ENCODE measurements at places on chromosomes 3 and 15. TPM values are rescaled to one million over a fixed set of nuclear protein-coding genes. Genes with fewer than 3 reads are reported as not detected.

GRCh38 chr3:150315721-150316120, 92.4 kb upstream of the TSC22D2 start:
- H3K4me3 ChIP-seq, result no peak overlapping the region
- peaks cover 37% of the 10 kb centered on the region for H3K4me1 ChIP-seq
- peak overlapping the region; percentile 51 for H3K27ac ChIP-seq
- no peaks in the 10 kb centered on the region for H3K36me3 ChIP-seq
- no peaks in the 10 kb centered on the region for H3K27me3 ChIP-seq

- peak overlapping the region; percentile 89 for H3K4me3 ChIP-seq
- H3K36me3 ChIP-seq, result peaks cover 19% of the 10 kb centered on the region
- H3K27ac ChIP-seq, result peak overlapping the region; percentile 86
These were observed 729 bp upstream of the ZBTB11 start for GRCh38 chr3:101677436-101678286.

DNA sequence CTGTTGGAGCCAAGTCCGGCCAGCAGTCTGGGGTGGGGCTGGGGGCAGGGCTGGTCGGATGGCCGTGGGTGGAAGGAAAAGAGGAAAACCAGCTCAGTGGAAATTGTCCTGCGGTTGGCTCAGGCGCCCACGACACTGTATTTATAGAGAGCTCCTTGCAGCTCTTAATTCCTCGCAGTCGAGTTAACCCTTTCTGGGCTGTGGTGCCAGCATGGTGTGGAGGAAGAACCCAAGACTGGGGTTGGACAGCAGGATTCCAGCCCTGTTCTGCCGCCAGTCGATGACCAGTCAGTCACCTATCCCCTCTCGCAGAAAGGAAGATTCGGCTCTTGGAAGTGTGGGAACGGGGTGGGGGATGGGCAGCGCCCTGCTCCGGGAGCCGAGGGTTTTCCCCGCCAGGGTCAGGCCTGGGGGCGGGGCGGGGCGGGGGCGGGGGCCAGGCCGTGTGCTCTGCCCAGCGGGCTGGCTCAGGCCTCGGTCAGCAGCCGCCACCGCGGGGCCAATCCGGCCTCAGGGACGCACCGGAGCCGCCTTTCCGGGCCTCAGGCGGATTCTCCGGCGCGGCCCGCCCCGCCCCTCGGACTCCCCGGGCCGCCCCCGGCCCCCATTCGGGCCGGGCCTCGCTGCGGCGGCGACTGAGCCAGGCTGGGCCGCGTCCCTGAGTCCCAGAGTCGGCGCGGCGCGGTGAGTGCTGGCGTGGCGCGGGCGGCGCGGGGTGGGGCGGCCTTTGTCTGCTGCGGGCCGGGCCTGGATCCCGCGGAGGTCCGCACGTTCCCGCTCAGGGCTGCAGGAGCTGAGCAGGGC, at the start of gene CD276:
TSS of gene CD276 (plus strand) at position 607 of the 804 bp plus-strand sequence. CDS start 15,257 bp downstream, outside the sequence.
- peaks cover 19% of the 10 kb centered on the region for H3K4me1 ChIP-seq
- peak within 1 kb of the TSS; percentile 90 for H3K27ac ChIP-seq
- no peak for DNase-seq
- H3K4me3 ChIP-seq, result peak within 1 kb of the TSS; percentile 87
- H3K36me3 ChIP-seq, result no peaks in the 10 kb centered on the region

The FBXW12 gene
- not detected for total RNA-seq

The SERPINI2 gene
- total RNA-seq, result not detected

DNA sequence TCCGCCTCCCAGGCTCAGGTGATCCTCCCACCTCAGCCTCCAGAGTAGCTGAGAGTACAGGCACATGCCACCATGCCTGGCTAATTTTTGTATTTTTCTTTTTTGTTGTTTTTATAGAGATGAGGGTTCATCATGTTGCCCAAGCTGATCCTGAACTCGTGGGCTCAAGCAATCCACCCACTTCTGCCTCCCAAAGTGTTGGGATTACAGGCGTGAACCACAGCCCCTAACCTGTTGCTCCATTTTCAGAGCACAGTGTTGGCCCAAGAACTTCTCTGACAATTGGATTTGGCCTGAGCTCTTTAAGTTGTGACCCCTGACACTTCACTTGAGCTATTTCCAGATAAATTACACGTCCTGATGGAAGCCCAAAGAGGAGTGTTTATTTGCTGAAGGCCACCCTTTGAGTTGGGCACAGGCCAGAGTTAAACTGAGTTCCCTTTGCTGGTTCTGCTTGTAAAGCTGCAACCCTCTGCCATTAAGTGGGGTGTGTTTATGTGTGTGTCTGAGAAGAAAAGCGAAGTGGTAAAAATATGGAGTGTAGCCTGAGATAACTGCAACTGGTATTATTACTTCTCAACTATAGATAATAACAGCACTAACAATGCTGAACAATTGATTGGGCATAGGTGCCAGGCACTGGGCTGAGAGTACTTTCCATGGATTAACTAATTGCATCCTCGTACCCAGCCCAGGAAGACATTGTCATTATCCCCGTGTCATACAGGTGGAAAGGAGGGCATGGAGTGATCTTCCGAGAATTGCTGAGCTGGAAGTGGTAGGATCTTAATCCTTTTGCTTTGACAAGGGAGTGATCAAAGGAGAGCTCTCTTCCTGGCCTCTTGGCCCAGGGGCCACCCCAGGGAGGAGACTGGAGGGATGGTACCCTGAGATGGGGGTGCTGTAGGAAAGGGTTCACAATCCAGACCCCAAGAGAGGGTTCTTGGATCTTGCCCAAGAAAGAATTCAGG, 91.5 kb upstream of the PROK2 start:
- H3K27ac ChIP-seq, result no peak overlapping the region
- no peak for DNase-seq
- H3K27me3 ChIP-seq, result 0 out of 2 replicates have a peak, but pooled peaks cover 2% of the 10 kb centered on the region
- no peaks in the 10 kb centered on the region for H3K36me3 ChIP-seq
- H3K4me3 ChIP-seq, result no peak overlapping the region

- no peaks in the 10 kb centered on the region for H3K36me3 ChIP-seq
- peak; percentile 36 for DNase-seq
- H3K4me1 ChIP-seq, result no peaks in the 10 kb centered on the region
- peaks cover 2% of the 10 kb centered on the region for H3K27me3 ChIP-seq
These were observed 8.8 kb upstream of the CPOX start for GRCh38 chr3:98602078-98602678.

The PPARG gene
- 88.1 TPM for total RNA-seq

The KNG1 gene
- 0.23 TPM for total RNA-seq

GRCh38 chr15:70525551-70525950, 237.8 kb downstream of the UACA start:
- DNase-seq, result no peak
- no peaks in the 10 kb centered on the region for H3K27me3 ChIP-seq
- H3K27ac ChIP-seq, result peak overlapping the region; percentile 68
- H3K36me3 ChIP-seq, result no peaks in the 10 kb centered on the region

DNA sequence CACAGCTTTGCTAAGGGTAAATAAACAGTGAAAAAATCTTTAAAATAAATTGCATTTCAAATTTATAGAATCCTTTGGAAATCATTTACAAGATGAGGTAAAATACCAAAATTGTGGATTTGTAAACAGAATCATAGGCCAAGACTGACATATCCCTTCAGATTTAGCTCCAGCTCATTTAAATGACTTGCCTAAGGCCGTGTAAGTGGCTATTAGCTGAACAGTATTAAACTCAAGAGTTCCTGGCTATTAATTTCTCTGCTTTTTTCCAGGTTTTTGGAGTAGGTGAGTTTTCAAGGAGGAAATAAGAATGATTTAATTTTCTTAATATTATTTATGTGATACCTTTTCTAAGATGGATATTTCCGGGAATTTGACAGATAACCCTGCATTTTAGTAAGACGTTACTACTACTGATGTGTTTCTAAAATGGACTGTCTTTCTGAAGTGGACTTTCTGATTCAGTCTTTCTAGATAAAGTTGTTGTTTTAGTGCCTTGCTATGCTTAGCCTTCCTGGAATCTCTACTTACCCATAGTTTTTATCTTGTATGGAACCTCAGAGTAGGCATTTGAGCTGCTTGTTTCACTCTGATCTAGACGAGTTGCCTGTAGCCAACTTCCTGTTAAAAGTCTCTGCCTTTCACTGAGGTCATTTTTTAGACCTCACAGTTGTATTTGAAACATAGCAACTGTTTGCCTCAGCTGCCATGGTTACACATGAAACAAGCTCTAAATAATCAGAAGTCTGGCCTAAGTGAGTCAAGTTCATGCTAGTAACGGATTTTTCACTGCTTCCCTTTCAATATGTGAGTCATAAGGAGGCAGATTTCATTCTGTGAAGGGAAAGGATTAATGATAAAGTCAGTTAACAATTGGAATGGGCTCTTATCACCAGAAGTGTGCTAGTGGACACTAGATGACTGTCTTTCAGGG, 127.0 kb downstream of the KLHL25 start:
- DNase-seq, result no peak
- no peaks in the 10 kb centered on the region for H3K27me3 ChIP-seq
- H3K4me1 ChIP-seq, result no peaks in the 10 kb centered on the region
- H3K4me3 ChIP-seq, result no peak overlapping the region
- no peak overlapping the region for H3K27ac ChIP-seq

- no peaks in the 10 kb centered on the region for H3K36me3 ChIP-seq
- H3K27ac ChIP-seq, result peak overlapping the region; percentile 69
- H3K4me3 ChIP-seq, result no peak overlapping the region
- peak; percentile 72 for DNase-seq
- peaks cover 22% of the 10 kb centered on the region for H3K4me1 ChIP-seq
These were observed 336.2 kb downstream of the ERC2 start for GRCh38 chr3:56131974-56132590.

DNA sequence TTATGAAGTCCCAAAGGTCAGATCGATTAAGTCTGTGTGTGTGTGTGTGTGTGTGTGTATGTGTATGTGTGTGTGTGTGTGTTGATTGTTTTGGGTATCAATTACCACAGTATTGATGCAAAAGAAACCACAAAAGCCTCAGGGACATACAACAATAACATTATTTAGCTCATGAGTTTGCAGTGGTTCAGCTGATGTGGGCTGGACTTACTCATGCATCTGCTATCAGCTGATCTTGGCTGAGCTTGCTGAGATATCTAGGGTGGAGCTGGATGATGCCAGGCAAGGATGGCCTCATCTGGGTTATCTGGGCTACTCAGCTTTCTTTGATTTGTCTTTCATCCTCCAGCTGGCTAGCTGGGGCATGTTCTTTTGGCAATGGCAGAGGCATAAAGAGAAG, 82.4 kb upstream of the PRR23C start:
- no peak overlapping the region for H3K4me3 ChIP-seq
- no peaks in the 10 kb centered on the region for H3K4me1 ChIP-seq
- no peaks in the 10 kb centered on the region for H3K27me3 ChIP-seq
- no peak overlapping the region for H3K27ac ChIP-seq

The ICE2 gene
- 66.2 TPM for total RNA-seq

The SLC9C1 gene
- total RNA-seq, result not detected

- DNase-seq, result no peak
- no peak overlapping the region for H3K27ac ChIP-seq
These were observed 35.4 kb upstream of the CBLB start for GRCh38 chr3:105904251-105904650.

- no peaks in the 10 kb centered on the region for H3K27me3 ChIP-seq
- H3K36me3 ChIP-seq, result no peaks in the 10 kb centered on the region
- no peaks in the 10 kb centered on the region for H3K4me1 ChIP-seq
- H3K4me3 ChIP-seq, result no peak overlapping the region
These were observed 76.5 kb downstream of the RPLP1 start for GRCh38 chr15:69529141-69529540.

The ZXDC gene
- 33.3 TPM for total RNA-seq

DNA sequence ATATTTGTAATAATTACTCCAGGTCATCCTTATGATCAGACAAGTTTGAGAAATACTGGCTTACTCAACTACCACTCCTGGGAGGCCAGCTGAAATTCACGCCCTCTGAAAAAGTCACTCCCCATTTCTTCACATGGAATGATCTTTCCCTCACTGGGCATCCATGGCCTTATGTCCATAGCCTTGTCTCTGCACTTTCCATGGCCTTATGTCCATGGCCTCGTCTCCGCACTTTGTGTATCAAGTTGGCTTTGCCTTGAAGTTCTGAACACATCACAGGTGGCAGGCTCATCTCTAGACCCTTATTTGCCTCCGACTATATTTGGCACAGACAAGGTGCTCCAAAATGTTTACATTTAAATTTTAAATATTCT, 58.1 kb upstream of the HACD2 start:
- DNase-seq, result no peak
- no peaks in the 10 kb centered on the region for H3K36me3 ChIP-seq
- no peak overlapping the region for H3K4me3 ChIP-seq
- H3K4me1 ChIP-seq, result no peaks in the 10 kb centered on the region

- H3K4me1 ChIP-seq, result no peaks in the 10 kb centered on the region
- no peaks in the 10 kb centered on the region for H3K36me3 ChIP-seq
- no peak overlapping the region for H3K4me3 ChIP-seq
These were observed 11.5 kb upstream of the SEC11A start for GRCh38 chr15:84727429-84727828.

DNA sequence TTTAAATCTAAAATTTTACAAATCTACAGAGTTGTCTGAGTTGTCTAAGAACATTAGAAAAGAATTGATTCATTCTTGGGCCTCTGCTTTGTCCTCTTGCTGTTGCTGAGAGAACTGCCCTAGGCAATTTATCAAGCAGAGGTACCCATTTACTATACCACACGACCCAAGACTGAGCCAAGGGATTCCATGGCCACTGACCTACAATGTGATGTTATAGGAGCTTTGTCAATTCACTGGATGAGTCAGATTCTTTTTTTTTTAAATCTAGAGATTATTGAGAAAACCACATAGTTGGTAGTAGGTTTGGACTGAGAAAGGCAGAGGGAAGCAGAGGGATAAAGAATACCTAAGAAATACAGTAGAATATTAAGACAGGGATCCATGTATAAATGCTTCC, 55.3 kb downstream of the TRAT1 start:
- no peaks in the 10 kb centered on the region for H3K36me3 ChIP-seq
- no peak overlapping the region for H3K27ac ChIP-seq
- no peak for DNase-seq

The MUC20 gene
- not detected for total RNA-seq

The SEMA6D gene
- total RNA-seq, result 0.03 TPM

GRCh38 chr3:60456180-60456579, 795.1 kb downstream of the FHIT start:
- H3K4me3 ChIP-seq, result no peak overlapping the region
- no peak overlapping the region for H3K27ac ChIP-seq
- no peaks in the 10 kb centered on the region for H3K36me3 ChIP-seq

DNA sequence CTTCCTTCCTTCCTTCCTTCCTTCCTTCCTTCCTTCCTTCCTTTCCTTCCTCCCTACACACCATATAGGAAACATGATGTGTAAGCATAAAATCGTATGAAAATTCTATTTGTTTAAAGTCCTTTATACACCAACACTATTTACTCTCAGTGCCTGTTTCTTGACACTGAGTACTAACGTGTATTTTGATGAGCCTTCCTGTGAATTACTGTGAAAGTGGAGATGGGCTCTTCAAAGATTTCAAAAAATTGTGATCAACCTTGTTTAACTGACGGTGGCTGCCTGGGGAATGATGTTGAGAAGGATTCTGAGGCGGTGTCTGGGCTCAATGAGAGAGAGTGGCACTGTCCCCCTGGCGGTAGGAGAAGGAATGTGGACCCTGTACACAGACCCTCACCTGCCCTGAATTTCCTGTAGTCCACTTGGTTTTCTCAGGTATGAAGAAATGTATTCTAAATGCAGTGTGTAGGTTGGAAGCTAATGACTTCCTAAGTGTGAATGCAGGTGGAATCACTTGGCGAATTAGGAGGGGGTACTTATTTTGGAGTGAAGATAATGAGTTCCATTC, 237.9 kb downstream of the GAP43 start:
- no peak for DNase-seq
- H3K27ac ChIP-seq, result no peak overlapping the region
- no peaks in the 10 kb centered on the region for H3K4me1 ChIP-seq
- H3K27me3 ChIP-seq, result no peaks in the 10 kb centered on the region
- H3K36me3 ChIP-seq, result no peaks in the 10 kb centered on the region
